ENCODE measurements at places on chromosomes 5 and 9.

GRCh38 chr5:165559645-165560044 is 2054.2 kb downstream of the MAT2B start:
- DNase-seq = no peak

DNA sequence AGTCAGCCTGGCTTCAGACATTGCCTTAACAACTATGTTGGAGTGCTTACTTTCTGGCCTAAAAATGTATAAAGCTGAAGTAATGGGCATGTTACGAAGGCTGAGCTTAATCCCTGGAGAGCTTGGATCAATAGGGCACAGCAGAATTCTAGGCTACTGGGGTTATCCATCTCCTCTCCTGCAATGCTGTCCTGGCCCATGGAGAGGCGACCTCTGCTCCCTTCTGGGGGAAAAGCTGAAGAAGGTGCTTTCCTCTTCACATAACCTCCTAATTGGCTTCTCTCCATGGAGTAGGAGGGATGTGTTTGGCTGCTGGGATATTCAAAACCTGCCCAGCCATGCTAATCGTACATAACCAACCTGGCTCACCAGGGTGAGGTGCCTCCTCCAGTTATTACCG is 403.5 kb downstream of the DMRT2 start:
- no peak for DNase-seq

GRCh38 chr5:172420235-172420939 is 33.9 kb downstream of the SH3PXD2B start:
- no peak for DNase-seq

DNA sequence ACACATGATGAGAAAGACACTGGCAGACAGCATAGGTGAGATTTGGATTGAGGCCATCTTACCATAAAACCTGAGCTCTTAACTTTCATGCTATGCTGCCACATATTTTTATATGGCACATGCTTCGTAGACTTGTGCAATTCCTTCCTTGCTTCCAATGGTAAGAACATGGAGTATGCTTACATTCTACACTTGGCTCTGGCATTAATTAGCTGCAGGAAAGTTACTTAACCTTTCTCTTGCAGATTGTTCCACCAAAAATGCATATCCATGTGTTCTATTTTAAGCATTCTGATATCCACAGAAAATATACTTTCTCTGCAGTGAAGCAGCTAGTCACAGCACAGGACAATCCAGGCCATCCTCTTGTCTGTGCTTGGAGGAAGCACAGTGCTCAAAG is 119.4 kb downstream of the MPDZ start:
- no peak for DNase-seq

DNA sequence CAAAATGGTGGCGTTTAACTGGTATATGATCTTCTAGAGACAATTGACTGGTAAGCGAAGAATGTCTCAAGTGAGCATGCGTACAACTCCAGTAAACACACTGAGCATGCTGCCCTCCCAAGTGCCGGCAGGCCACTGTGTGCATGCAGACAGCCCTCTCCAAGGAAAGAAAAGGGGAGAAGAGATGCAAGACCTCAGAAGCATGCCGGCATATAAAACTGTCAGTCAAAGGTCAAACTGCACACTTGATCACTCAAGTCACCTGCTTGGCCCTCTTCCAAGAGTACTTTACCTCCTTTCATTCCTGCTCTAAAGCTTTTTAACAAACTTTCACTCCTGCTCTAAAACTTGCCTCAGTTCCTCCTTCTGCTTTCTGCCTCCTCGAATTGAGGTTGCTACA is 910.2 kb downstream of the TAF11L14 start:
- no peak for DNase-seq

DNA sequence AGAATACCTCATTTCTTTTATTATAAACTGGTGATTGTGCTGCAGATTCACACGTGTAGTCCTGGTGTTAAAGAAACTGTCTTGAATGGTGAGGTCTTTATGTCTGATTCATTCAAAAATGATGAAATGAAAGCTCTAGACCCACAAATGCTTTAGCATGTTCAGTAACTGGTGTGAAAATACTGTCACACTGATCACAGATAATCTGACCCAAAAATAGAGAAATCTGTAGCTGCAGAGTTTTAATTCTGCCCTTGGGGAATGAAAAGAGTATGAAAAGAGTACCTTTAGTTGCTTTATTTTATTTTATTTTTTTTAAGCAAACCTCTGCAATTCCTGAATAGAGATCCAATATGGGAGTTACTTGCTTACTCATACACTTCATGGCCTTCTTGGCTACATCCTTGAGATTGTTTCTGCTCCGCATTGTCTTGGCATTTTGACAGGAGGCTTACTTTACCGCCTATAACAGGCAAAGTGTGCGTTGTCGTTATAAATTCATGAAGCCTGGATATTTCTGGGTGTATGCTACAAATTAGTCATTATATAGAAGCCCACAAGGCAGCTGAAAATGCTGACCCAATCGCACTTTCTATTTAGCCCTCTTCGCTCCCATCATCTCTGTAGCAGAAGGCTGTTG is 2.7 kb downstream of the RGMB start:
- DNase-seq = no peak

GRCh38 chr9:133458643-133459312 is 1.0 kb upstream of the CACFD1 start:
- no peak for DNase-seq

DNA sequence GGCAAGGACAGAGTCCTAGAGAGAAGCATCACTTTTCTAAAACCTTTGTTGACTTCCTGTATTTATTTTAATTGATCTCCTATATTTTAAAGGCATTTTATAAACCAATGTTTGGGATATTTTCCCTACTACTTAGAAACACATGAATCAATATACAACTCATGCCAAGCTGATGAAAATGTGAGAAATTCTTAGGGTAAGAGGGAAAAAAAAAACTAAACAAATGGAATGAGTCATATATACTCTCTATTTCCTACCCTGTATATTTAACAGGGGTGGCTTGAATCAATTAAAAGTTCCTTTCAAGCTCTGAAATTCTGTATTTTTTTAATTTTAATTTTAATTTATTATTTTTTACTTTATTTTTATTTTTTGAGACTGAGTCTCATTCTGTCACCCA is 19.6 kb downstream of the BAAT start:
- no peak for DNase-seq

- no peak for DNase-seq
Observed at GRCh38 chr9:76732341-76732958, 31.8 kb upstream of the PCA3 start.

GRCh38 chr9:115764645-115765044 is 388.9 kb upstream of the PAPPA start:
- DNase-seq = no peak

DNA sequence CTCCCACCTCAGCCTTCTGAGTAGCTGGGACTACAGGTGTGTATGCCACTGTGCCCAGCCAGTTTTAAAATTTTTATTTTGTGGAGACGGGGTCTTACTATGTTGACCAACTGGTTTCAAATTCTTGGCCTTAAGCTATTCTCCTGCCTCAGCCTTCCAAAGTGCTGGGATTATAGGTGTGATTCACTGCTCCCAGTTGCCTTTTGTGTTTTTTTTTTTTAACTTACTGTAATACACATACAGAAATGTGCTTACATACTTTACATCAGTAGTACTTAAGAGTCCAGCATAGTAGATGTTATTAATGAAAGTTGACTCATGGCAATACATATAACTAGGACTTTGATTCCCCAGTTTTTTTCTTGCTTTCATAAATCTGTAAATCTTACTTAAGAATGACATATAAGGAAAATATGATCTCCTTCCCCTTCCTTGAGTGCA is 4.7 kb downstream of the MAN2A1 start:
- DNase-seq = no peak

- no peak for DNase-seq
Observed at GRCh38 chr9:38687389-38687842, 32.5 kb downstream of the FAM240B start.

DNA sequence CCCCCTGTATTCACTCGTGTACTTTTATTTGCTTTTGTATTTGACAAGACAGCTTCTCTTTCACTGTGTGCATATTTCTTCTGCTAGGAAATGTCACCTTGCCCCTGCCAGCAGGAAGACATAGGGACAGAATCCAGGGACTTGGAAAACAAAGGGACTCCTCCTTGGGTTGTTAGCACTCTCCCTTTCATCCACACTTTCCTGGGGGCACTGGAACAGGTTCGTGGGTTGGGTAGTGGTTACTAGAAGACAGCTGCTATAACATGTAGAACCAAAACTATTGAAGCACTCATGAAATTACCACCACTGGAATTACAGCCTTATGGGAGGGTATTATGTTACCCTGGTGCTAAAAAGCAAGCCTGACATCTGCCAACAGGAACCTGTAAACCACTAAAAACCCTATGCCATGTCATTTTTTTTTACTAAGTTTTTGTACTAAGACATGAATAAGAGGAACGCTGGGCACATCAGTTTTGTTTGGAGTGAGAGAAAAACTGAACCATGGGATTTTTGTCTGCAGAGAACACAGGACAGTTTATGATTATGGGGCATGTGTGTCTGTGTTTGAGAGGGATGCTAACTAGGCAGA is 4.7 kb upstream of the CCL28 start:
- no peak for DNase-seq

GRCh38 chr9:2821855-2822254 is 22.0 kb downstream of the PUM3 start:
- no peak for DNase-seq

- no peak for DNase-seq
Observed at GRCh38 chr5:140329739-140330481, 16.5 kb downstream of the HBEGF start.

DNA sequence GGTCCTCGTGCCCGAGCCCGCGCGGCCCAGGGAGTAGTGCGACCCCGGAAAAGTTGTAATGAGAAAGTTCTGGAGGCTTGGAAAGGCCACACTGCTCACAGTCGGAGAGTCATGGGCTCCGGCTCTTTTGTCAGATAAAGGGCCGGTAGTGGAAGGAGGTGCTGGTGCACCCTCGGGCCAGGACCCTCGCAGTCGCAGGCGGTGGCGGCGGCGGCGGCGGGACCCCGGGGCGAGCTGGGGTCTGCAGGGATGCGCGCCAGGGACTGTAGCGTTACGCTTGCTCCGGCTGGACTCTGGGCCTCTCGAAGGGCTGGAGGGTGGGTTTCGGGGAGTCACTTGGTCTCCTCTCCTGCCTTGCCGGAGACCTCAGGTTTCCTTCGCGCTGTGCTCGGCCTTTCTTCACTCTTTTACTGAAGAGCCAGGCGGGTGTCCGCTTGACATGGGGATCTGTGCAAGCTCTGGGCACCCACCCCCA is 1.5 kb downstream of the RORB start:
- no peak for DNase-seq

DNA sequence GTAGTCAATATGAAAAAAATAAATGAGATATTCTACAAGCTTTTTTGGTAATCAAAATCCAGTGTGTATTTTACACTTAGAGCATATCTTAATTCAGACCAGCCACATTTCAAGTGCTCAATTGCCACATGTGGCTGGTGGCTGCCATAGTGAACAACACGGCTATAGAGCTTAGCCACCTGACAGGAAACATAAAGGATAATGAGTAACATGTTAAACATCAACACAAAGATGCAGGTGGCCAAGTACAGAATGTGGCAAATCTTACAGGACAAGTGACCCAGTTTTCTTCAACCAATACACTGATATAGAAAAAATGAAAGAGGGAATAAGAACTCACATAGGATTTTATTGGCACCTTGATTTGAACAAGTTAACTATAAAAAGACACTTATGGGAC is 61.4 kb downstream of the KIF24 start:
- DNase-seq = no peak

DNA sequence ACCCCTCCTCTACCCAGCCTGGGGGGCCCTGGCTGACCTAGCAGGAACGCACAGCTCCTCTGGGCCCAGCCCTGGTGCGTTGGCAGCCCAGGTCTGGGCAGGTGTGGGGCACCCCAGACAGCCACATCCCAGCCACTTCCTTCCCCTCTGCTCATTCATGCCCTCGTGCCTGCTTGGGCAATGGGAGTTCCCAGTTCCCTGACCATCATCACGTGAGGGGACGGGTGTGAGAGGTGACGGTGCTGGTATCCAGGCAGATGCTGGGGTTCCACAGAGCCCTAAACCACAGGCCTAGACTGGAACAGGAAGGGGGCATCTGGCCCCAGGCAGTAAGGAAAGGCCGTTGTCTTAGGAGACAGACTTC is 8.4 kb downstream of the RALGDS start:
- no peak for DNase-seq

- DNase-seq = no peak
Observed at GRCh38 chr5:132086277-132086794, 12.7 kb downstream of the CSF2 start.

- DNase-seq = no peak
Observed at GRCh38 chr5:19002111-19002510, 985.9 kb downstream of the CDH18 start.

DNA sequence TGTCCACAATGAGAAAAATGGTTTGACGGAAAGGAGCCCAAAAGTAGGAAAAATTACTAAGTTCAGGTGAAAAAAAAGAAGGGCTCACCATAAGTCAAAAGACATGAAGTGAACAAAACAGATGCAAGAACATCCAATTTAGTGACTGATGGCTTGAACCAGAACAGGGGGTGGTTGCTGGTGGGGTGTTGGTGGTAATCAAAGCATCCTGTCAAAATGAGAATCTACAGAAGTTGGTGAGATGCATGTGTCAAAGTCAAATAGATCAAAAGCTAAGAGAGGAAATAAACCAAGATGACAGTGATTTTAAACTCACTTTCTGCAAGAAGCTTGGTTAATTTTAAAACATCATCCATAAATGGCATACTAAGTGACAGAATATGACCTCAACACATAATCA is 117.4 kb downstream of the MLLT3 start:
- no peak for DNase-seq

- DNase-seq = no peak
Observed at GRCh38 chr5:150513375-150514309, 5.7 kb downstream of the NDST1 start.

- DNase-seq = no peak
Observed at GRCh38 chr9:87686520-87687090, 39.3 kb upstream of the CTSL start.

GRCh38 chr9:135969064-135969683 is 8.0 kb upstream of the UBAC1 start:
- DNase-seq = no peak

- DNase-seq = no peak
Observed at GRCh38 chr5:171409164-171410136, 10.0 kb upstream of the FGF18 start.

DNA sequence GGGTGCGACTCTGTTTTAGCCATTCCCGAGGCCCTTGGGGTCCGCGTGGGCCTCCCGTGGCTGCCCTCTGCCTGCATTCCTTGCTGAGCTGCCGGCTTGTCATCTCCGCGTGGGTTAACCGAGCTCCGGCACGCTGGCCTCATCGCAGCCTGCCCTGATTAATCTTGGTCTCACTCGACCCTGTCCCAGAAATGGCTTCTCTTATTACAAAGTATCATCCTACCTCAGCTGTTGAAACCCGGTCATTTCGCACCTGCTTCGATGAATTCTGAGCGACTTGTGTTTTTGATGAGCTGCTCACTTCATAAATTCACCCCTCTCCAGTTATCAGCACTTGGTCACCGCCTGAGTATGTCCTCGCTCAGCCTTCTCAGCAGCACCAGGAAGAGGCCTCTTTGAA is 123.5 kb upstream of the EGFLAM start:
- DNase-seq = no peak

DNA sequence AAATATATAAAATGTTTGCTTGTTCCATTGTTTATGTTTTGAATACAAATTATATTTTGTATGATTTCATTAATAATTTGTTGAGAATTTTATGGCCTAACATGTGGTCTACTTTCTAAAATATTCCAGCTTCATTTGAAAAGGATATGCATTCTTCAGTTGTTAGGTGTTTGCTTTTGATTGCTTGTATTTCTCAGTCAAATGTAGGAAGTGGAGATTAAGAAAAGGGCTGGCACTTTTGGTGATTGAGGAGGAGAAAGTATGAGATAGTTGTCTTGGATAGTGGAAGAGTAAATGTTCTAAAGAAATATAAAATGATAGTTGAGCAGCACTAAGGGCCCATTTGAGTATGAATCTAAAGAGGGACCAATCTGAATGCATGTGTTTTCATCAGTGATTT is 23.1 kb downstream of the JAK2 start:
- no peak for DNase-seq
